ENCODE measurements at places on chromosomes 13 and 19.

DNA sequence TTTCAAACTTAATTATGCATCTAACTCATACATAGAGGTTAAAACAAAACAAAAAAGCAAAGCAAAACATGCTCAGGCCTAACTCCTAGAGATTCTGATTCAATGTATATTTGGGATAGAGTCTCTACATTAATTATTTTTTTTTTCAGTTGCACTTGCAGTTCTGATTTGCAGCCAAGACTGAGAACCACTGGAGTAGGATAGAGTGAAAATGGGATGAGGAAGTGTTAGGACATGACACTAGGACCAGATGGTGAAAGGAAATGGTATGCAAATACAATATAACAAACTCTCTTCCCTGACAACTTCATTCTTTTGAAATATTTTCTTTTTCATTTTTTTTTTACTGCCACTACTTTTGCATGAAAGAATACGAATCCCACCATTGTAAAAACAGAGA is 1.8 kb downstream of the CCDC122 start:
- no peak for DNase-seq

DNA sequence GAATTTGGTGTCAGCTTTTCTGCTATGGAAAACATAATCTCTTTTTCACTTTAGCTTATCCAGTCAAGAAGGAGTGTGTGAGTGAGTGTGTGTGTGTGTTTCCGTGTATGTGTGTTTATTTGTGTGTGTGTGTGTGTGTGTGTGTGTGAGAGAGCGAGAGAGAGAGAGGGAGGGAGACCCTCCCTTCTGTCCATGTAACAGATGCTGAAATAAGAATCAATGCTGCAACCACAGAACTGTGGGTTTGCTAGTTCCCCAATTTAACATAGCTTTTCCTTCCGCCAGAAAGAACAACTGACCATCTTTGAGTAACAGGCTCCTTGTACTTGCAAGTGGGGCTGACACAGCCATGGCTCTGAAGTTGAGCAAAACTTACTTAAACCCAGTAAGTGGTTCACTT is 5.2 kb downstream of the LCP1 start:
- DNase-seq = peak; percentile 98

GRCh38 chr19:45354241-45354842 is 13.8 kb downstream of the KLC3 start:
- DNase-seq = no peak

- no peak for DNase-seq
Measured at GRCh38 chr13:28984825-28985224, 164.7 kb downstream of the MTUS2 start.

- DNase-seq = no peak
Measured at GRCh38 chr19:33306853-33307792, 4.8 kb upstream of the CEBPA start.

DNA sequence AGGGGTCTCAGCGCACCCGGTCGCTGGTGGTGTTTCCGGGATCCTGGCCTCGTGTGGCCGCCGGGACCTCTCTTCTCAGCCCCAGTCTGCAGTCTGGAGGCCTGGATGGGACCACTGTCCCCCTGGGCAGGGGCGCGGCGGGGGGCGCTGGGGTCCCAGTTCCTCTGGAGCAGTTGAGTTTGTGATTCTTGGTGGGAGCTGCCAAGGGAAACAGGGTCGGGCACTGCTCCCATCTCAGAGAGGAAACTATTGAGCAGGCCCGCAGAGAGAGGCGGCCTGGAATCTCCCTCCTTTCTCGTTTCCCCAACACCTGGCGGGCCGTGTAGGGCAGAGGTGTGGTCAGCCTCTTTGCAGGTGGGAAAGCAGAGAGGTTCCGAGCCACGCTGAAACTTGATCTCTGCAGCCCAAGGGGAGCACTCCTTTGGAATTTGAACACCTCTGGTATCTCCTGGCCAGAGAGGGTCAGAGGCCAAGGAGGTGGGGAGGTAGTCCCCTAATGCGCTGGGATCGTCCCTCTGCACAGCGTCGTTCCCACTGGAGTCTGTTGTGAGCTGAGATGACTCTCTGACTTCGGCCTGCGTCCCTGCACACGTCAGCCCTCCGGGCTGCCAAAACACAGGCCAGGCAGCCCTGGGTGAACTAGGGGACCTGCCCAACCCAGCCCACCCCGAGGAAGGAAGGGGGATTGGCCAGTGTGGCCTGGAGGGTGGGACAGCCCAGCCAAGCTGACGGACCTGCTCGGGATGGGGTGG is 741 bp downstream of the PLEKHF1 start:
- DNase-seq = peak; percentile 11

GRCh38 chr19:51467864-51468544 is 9.8 kb upstream of the SIGLEC8 start:
- DNase-seq = peak; percentile 34

- no peak for DNase-seq
Measured at GRCh38 chr13:88345171-88345847, 674.1 kb downstream of the SLITRK5 start.

DNA sequence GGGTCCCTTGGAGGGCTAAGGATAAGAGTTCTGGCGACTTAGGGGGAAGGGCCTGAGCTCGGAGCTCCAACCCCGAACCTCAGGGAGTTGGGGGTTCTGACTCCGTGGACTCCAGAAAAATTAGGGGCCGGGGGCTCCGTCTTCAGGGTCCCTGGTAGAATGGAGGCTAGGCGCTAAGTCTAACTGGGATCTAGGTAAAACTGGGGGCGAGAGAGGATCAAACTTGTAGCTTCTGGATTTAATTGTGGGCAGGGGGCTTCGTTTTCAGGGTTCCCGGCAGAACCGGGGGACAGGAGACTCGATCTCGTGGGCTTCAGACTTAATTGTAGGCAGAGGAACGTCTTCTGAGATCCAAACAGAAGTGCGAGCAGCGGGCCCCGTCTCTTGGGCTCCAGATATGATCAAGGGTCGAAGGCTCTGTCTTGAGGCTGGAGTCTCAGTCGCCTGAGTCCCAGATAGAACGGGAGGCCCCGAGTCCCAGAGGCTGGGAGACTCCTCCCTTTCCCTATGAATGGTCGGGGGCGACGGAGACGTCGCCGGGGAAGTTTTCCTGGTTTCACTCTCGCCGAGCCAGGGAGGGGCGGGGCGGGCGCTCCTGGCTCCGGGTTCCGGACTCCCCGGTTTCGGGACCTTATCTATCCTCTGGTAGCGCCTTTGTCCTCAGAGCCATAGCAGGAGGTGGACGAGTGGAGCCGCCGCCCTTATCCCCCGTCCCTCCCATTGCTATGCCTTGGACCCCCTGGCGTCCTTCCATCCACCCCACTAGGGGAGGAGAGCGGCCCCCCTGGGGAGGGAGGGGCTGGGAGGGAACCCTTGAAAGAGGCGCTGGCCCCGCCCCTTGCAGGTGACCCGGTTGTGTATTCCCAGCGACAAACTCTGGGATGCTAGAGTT is 1.3 kb downstream of the NECTIN2 start:
- no peak for DNase-seq

GRCh38 chr19:46785054-46785979 is 3.1 kb downstream of the SLC1A5 start:
- DNase-seq = no peak

- DNase-seq = peak; percentile 10
Measured at GRCh38 chr13:89925107-89925506, 1422.4 kb upstream of the MIR17HG start.

DNA sequence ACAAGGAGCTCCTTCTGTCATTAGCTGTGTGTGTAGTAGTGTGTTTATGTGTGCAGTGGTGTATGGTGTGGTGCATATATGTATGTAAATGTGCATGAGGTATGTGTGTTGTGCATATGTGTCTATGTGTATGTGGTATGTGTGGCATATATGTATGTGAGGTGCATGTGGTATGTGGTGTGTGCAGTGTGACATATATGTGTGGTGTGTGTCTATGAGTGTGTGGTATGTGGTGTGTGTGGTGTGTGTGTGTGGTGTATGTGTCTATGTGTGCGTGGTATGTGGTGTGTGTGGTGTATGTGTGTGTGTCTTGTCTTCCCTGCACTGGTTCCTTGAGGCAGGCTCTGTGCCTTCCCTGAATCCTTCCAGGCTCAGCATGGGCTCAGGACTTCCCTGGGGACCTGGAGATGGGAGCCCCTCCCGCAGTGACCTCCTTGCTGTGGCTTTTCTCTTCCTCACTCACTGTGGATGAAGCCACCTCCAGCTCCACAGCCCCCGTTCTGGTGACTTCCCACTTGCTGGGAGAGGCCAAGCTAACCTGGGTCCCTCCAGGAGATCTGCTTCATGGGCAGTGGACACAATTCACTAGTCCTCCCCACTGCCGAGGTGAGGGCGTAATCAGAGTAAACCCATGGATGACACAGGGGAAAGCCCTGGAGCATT is 64.2 kb downstream of the CCDC70 start:
- no peak for DNase-seq

GRCh38 chr19:2809387-2810140 is 10.1 kb upstream of the ZNF554 start:
- no peak for DNase-seq

GRCh38 chr19:35903550-35904179 is 1.3 kb downstream of the HCST start:
- peak; percentile 94 for DNase-seq

GRCh38 chr19:19276386-19276785 is 3.3 kb upstream of the TM6SF2 start:
- no peak for DNase-seq

- DNase-seq = peak; percentile 37
Measured at GRCh38 chr19:38650911-38651584, 3.6 kb downstream of the ACTN4 start.

DNA sequence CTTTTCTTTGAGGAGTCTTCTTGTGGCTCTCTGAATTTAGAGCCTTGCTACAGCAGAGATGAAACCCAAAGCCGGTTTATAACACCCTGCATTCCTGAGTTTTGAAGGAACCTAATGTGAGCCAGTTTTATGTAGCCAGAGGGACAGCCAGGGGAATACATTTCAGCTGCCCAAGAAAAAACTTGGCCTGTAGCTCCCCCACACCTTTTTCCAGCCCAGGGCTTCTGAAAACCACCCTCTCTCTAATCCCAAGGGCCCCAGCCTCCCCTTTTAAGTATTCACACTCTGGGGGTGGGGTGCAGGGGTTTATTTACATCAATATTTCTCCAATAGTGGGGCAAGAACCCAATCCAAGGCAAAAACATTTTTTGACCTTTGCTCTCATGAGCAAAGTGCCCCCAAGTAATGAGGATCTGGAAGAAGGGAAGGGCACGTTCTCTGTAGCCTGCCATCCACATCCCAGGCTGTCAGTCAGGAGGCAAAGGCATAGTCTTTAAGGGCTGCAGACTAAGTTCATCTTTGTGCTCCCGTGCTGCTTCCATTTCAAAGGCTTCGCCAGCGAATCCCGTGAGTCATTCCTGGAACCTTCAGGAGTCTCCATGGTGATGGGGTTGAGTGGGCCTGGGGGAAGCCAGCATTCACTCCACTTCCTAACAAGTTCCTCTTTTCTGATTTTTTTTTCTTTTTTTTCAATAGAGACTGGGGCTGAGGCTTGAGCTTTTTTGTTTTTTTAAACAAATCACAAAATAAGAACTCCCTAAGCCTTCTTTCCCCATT is 33.2 kb upstream of the MEDAG start:
- DNase-seq = peak; percentile 71

- no peak for DNase-seq
Measured at GRCh38 chr13:112969692-112970338, 801 bp downstream of the MCF2L start.

DNA sequence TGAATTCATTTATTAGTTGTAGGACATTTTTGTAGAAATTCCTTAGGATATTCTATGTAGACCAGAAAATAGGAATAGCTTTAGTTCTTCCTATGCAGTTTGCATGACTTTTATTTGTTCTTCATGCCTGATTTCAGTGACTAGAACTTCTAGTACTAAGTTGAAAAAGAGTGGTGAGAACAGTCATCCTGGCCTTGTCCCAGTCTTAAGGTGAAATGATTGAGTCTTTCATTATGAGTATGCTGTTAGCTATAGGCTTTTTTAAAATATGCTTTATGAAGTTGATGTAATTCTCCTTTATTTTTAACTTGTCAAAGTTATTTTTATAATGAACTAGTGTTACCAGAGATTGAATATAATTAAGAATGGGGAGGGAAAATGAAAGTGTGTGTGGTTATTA is 690.1 kb upstream of the KLHL1 start:
- no peak for DNase-seq

DNA sequence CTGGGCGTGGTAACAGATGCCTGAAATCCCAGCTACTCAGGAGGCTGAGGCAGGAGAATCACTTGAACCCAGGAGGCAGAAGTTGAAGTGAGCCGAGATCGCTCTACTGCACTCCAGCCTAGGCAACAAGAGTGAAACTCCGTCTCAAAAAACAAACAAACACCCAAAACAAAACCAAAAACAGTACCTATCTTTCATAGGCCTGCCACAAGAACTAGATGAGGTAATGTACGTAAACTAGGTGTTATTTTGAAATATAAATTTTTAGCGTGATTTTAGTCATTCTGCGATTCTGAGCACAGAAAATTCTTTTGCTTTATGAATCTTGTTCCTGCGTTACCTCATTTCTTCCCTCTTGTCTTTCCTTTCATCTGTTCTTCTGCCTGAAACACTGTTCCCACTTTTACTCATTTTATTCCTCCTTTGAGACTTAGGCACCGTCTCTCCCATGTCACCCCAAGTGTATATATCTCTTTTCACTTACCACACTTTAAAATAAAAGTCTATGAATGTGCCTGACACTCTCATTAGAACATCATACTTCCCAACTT is 238.2 kb upstream of the HTR2A start:
- no peak for DNase-seq

GRCh38 chr13:21033212-21033840 is 28.1 kb downstream of the LATS2 start:
- no peak for DNase-seq

- peak; percentile 34 for DNase-seq
Measured at GRCh38 chr19:32464279-32464678, 58.7 kb downstream of the DPY19L3 start.

DNA sequence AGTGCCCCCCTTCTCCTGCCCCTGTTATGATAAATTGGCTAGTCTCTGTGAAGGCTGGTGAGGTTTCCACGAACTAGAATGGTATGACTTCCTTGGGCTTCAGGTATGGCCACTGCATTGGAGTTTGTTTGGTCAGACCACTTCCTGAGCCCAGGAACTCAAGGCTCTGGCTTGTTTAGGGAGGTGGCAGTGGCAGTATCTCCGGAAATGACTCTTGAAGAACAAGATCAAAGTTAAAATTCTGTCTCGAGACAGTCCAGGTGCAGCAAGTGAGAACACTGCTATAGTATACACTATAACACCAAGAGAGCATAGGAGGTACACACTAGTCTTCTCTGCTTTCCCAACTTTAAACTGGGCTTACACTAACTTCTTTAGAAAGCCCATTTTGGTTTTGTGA is 309.1 kb downstream of the KLF12 start:
- no peak for DNase-seq

DNA sequence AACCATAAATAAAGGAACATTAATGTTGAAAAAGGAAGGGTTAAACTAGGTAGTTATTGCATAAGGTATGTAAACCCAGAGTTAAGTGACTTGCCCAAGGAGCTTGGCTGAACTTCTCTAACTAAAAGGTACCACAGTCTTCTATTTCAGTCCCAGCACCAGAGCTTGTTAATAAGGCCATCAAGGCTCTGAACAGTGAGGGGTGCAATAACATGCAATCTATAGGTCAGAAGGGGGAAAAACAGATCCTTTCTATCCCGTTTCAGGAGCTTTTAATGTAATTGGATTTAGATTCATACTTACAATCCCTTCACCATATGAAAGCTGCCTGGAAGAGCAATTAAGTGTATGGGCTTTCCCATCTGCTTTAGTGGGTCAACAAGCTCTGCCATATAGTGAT is 441.5 kb upstream of the SPRY2 start:
- DNase-seq = no peak
